ENCODE measurements at places on chromosomes 4 and X. TPM values are rescaled to one million over a fixed set of nuclear protein-coding genes. Genes with fewer than 3 reads are reported as not detected.

Gene L1CAM
- total RNA-seq, result 1.9 TPM

DNA sequence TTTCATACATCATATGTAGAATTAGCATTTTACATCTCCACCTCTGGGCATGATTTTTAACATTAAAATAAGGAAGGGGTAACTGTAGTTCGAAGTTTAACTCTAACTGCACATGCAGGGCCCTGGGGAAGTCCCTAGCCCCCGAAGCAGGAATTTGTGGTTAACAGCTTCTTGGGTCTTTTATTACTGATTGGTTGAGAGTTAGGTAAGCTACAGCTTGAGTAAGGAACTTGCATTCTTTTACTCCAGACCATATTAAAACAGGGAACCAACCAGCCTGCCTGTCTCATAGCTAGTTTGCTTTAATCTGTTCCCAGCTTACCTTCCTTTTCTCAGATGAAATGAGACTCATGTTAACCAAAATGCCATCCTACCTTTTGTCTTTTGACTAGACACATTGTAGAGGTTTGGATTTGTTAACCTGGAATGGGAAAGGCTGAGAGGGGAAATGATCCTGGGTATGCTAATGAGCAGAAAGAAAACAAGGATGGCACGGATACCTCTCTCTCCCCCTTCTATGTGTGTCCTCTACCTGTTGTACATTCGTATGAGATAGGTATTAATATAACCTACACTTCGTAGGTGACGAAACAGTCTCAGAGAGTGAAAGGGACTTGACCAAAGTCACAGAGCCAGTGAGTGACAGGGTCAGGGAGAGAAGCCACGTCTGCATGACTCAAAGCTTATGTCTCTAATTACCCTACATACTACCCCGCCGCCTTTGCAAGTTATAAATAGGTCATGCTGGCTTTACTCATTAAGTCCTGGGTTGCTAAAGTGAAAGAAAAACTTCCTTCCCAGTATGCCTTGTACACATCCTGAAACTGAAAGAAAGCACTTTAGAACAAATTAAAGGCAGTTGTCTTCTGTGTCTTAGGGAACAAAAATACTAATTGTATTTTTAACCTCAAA, 119.5 kb upstream of the AFF2 start:
- DNase-seq, result peak; percentile 36

Gene SSX3
- total RNA-seq, result not detected

DNA sequence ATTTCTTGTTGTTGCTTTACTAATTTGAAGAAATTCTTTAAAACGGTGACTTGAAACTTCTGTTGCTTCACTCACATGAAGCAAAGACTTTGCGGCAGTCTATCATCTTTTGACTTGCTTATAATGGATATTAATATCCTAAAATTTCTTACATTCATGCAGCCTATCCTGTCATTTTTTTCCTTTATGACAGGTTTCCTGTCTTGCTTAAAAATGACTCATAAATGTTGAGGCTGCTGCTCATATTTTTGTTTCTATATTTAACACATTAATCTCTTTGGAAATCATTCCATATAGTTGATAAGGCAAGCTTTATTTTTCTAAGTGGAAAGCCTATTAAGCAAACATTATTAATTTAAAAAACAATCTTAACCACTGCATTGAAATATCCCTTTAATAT, 176.6 kb upstream of the GALNTL6 start:
- no peak for DNase-seq

GRCh38 chrX:115940348-115940747, 230.2 kb upstream of the AGTR2 start:
- DNase-seq, result no peak

- no peak for DNase-seq
Observed at GRCh38 chrX:154142386-154142785, 1.7 kb upstream of the OPN1LW start.

- no peak for DNase-seq
Observed at GRCh38 chr4:2094545-2094944, 35.4 kb downstream of the NAT8L start.

GRCh38 chr4:151035911-151036310, 20.8 kb upstream of the LRBA start:
- no peak for DNase-seq

- no peak for DNase-seq
Observed at GRCh38 chr4:18676526-18676915, 655.0 kb upstream of the LCORL start.

Gene GLRA3
- total RNA-seq, result not detected

DNA sequence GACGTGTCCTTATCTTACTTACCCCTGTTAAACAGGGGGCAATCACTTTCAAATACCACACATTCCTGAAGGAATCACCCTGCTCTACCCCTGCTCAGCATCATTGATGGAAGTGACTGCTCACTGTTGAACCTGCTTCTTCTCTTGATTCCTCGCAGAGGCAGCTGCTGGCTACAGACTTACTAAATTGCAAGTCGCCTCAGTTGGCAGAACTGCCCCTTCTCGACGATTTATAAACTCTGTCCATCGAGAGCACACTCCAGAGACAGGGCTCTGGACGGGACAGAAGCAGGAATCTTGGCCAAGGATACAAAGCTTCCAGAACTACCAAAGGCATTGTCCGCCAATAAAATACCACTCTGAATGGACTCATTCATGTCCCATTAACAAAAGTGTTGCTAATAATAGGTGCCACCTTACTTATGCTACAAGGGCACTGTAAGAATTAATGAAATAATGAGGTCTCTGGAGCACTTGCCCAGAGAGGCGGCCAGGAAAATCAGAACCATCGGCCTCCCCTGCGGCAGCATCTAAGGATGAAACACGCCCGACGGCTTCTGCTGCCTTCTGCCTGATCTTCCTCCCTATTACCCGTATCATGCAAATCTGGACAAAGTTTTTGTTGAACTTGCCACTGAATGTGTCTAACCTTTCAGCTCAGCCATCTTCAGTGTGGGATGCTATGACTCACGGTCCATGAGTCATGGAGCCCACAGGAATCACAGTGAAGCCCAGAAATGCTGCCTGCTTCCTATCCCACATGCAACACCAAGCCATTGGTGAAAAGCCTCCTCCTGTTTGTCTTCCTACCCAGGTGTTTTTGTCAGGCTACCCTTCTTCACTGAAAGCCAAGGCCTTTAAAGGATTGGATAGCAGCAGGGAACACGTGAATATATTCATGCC, 164.9 kb downstream of the MAML3 start:
- peak; percentile 96 for DNase-seq

DNA sequence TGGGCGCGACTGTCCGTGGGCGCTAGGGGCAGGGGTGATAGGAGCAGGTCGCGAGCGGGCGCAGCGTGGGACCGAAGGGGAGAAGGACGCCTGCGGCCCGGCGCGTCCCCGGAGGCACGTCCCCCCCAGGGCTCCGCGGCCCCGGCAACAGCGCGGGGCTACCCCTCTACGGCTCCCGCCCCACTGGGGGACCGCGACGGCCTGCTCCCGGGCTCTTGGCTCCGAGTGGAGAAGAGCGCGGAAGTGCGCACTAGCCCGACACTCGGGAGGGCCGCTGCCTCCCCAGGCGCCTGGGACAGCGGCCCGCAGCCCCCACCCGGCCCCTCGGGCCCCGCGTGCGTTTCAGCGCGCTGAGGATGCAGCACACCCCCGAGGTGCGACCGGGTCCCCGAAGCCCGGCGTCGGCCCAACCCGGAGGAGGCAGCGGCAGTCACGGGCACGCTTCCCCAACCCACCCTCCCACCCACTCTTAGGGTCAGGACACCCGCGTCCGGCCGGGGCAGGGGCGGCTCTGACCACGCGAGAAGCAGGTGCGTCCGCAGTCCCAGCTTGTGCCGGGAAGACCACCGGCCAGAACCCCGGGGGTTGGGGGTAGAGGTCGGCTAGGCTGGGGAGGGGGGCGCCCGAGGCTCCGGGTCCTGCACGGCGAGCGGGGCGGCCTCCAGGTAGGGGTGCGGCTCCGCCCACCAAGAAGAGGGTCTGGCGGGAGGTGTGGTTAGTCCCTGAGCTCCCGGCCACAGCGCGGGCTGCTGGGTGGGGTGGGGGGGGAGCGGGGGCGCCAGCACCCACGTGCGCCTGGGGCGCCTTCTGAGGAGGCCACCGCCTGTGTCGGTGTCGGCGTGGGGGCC, 18.5 kb upstream of the NAT8L start:
- DNase-seq, result no peak

DNA sequence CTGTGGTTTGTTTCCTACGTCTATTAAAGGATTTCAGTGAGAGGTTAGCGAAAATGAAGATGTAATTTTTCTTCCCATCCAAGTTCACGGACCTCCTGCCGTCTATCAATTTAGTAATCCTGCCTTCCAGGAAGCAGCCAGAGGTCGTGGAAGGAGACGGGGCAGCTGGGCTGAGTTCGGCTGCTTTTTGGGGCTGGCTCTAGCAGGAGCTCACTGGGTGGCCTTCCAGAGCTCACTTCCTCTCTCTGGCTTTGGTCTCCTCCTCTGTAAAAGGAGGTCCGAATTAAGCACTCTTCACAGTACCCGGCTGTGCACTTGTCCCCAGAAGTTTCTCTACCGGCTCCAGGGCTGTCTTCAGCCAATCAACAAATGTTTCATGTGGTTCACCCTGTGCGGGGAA, 295.4 kb downstream of the BCOR start:
- DNase-seq, result no peak

- DNase-seq, result no peak
Observed at GRCh38 chrX:11611965-11612364, 53.8 kb downstream of the ARHGAP6 start.

Gene ARAP2
- total RNA-seq, result not detected

- DNase-seq, result no peak
Observed at GRCh38 chrX:2311501-2311900, 189.3 kb downstream of the DHRSX start.

GRCh38 chr4:40144716-40145115, 52.1 kb upstream of the RHOH start:
- DNase-seq, result no peak

GRCh38 chr4:174496631-174497432, 25.5 kb downstream of the HPGD start:
- no peak for DNase-seq

DNA sequence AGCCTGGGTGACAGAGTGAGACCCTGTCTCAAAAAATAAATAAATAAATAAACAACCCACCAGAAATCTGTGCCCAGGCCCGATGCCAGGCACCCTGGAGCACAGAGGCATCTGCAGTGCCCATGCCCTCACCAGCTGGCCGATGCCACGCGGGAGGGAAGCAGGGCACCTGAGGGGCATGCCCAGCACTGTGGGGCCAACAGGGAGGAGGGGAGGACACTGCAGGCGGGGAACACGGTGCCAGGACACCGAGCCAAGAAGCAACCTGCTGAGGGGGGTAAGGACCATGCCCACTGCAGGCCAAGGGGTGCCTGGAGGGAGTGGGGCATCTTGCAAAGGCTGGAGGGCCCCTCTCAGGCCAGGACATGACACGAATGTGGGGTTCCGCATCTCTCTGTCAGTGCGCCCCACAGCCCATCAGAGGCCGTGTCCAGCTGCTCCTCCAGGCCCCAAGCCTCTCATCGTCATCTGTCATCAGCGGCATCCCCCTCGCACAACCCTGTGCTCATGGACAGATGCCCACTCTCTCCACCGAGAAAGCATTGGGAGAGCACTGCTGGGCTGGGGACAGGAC, 13.3 kb upstream of the DUSP9 start:
- no peak for DNase-seq

DNA sequence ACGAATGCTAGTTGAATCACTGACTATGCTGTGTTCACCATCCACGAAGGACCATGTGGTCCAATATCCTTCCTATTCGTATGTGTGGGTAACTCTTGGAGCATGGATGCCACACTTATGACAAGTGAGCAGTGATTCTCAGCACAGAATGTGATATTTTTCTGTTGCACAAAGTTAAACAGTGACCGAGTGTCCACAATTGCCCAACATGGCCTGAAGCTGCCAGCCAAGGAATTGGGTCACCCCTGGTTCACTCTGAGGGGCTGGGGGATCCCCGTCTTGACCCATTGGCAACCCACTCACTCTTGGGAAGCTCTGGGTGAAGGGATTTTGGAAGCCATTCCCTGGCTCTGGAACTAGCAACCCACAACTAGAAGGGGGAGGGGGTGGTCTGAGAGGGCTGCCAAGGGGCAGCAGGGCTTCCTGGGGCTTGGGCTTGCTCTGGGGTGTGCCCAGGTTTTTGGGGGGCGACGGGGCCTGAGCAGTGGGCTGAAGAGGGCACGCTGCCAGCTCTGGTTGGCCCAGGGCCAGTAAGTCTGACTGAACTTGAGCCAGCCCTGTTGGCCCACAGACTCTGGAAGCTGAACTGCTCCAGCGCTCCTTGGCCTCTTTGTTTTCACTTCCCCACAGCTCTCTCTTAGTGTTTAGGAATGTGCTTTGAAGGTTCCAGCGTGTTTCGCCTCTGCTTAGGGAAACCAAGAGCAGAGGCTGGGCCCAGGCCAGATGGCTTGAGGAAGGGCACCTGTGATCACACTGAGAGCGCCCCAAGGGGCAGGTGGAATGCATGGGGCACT, 43.1 kb upstream of the BCOR start:
- peak; percentile 62 for DNase-seq

GRCh38 chr4:16597845-16598596, 300.4 kb downstream of the LDB2 start:
- peak; percentile 68 for DNase-seq

Gene MEPE
- not detected for total RNA-seq

GRCh38 chrX:100812216-100813158, 7.7 kb upstream of the CSTF2 start:
- DNase-seq, result no peak

DNA sequence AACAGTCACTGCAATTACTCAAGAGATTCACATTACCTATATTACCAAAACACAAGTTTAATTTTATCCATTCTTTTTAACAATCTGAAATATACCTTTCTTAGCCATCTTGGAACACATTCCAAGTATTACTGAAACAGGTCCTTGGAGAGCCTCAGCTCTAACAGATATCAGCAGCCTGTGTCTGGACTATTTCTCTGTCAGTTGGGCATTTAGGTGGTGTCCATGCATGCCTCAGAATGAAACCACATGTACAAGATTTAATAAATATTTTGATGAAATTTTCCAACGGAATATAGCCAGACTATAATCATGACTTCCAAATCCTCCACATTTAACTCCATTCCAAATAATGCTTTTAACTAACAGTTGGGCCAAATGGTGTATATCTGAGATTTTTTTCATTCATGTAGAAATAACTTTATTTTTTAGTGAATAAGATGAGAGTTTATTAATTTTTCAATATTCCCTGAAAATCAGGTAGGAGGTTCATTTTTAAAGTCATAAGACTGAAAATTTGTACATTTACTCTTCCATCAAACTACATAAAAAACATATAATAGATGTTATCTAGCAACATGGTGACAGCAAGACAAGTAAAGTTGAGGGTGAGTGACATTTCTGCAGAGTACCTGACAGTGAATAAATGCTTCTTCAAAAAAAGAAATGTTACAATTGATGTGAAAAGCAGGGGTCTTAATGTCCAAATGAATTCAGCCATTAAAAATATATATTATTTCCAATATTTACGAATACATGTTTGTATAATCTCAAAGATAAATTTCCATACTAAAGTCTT, 174.2 kb downstream of the DCHS2 start:
- no peak for DNase-seq

GRCh38 chr4:85807247-85807950, 332.4 kb downstream of the ARHGAP24 start:
- peak; percentile 80 for DNase-seq

Gene LPAR4
- not detected for total RNA-seq

DNA sequence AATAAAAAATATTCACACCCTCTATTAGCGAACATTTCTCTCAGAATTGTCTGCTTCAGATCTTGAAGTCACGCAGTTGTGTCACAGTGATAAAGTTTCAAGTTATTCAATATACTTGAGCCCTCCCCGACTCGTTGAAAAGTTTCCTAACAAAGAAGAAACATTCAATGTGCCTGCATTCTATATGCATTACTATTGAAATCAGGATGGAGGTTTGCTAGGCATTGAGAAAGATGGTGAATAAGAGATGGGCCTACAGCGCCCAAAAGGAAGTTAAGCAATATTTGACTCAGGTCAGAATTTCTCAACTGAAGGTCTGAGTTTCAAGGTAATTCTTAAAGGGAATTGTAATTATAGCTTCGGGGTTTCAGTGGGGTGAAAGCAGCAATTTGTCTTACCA, 6.1 kb downstream of the TCEANC start:
- DNase-seq, result peak; percentile 85
